Vagina (tissue), 2 donors: ENCODE measurements at places on chromosomes 12 and 14. TPM values are rescaled to one million over a fixed set of nuclear protein-coding genes. Genes with fewer than 3 reads are reported as not detected.

- no peak overlapping the region for H3K27ac ChIP-seq
- no peaks in the 10 kb centered on the region for H3K36me3 ChIP-seq
- no peak overlapping the region for H3K4me3 ChIP-seq
- DNase-seq = no peak
- no peaks in the 10 kb centered on the region for H3K27me3 ChIP-seq
These were observed 12.9 kb downstream of the P2RX4 start for GRCh38 chr12:121222847-121223246.

The SLCO1B1 gene
- not detected for total RNA-seq

DNA sequence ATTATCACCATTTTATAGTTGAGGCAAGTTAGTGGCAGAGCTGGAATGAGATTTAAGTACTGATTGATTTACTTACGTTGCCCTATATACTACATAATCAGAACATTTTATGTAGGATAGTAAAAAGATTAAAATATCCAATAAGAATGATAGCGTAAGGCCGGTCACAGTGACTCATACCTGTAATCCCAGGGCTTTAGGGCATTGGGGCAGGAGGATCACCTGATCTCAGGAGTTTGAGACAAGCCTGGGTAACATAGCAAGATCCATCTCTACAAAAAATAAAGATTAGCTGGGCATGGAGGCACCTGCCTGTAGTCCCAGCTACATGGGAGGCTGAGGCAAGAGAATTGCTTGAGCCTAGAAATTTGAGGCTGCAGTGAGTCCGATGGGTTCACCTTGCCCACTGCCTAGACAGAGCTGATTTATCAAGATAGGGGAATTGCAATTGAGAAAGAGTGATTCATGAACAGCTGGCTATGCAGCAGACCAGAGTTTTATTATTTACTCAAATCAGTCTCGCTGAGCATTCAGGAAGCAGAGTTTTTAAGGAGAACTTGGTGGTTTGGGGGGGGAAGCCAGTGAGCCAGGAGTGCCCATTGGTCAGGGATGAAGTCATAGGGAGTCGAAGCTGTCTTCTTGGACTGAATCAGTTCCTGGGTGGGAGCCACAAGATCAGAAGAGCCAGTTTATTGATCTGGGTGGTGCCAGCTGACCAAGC, 24.7 kb upstream of the SGPP1 start:
- no peak overlapping the region for H3K4me3 ChIP-seq
- H3K27me3 ChIP-seq = no peaks in the 10 kb centered on the region
- no peak for DNase-seq

DNA sequence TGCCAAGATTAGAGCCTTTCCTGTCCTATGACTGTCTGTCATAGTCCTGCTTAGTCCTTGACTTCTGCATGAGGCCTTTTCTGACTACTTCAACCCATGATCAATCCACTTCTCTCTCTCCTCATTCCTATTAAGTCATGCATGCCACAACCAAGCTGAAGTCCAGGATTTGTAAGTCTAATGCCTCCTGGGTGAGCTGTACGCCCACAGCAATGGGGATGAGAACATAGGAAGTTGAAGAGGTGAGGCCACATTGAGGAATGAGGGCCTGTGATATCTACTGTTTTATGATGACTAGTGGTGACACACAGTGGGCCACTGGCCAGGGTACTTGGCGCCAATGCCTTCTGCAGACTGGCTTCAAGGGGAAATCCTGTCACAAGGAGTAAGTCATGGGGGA, 994.1 kb upstream of the TMEM132C start:
- DNase-seq = peak; percentile 47
- no peaks in the 10 kb centered on the region for H3K27me3 ChIP-seq
- no peak overlapping the region for H3K27ac ChIP-seq
- no peak overlapping the region for H3K4me3 ChIP-seq

The HAL gene
- 0.74 TPM for total RNA-seq

GRCh38 chr12:12282761-12283425, 16.0 kb upstream of the LRP6 start:
- no peak overlapping the region for H3K27ac ChIP-seq
- H3K27me3 ChIP-seq = no peaks in the 10 kb centered on the region
- no peaks in the 10 kb centered on the region for H3K36me3 ChIP-seq
- no peak overlapping the region for H3K4me3 ChIP-seq
- H3K4me1 ChIP-seq = peaks cover 15% of the 10 kb centered on the region
